ENCODE measurements at places on chromosomes 13 and 19. TPM values are rescaled to one million over a fixed set of nuclear protein-coding genes. Genes with fewer than 3 reads are reported as not detected.

Gene ZNF682
- total RNA-seq, result 14.2 TPM

Gene ONECUT3
- total RNA-seq, result not detected

Gene C19orf67
- total RNA-seq, result not detected

Gene PSG11
- not detected for total RNA-seq

Gene FBXO27
- total RNA-seq, result 6.4 TPM

Gene GTF2F2
- 17.6 TPM for total RNA-seq

Gene LILRB1
- total RNA-seq, result 0.54 TPM

Gene CCDC70
- total RNA-seq, result not detected

Gene CAPNS1
- 89.6 TPM for total RNA-seq

Gene NKPD1
- 0.54 TPM for total RNA-seq

Gene CLEC17A
- total RNA-seq, result not detected

Gene RNF113B
- not detected for total RNA-seq

Gene HCST
- not detected for total RNA-seq

Gene ZNF470
- 18.2 TPM for total RNA-seq

Gene SHANK1
- 19.3 TPM for total RNA-seq

Gene ZNF99
- total RNA-seq, result 0.91 TPM

Gene ZNF177
- total RNA-seq, result 12.6 TPM

Gene GFY
- not detected for total RNA-seq

Gene CDC16
- 72.0 TPM for total RNA-seq

Gene CASP14
- total RNA-seq, result not detected

Gene PROZ
- total RNA-seq, result not detected

Gene LHB
- total RNA-seq, result not detected

Gene DYRK1B
- total RNA-seq, result 20.1 TPM

Gene WDR88
- not detected for total RNA-seq

Gene FLT3LG
- 0.36 TPM for total RNA-seq

Gene PRKD2
- total RNA-seq, result 9.8 TPM

Gene ZNF420
- 44.1 TPM for total RNA-seq

Gene ZSWIM9
- total RNA-seq, result 2.9 TPM

Gene CFAP97D2
- not detected for total RNA-seq

Gene PGLYRP1
- total RNA-seq, result not detected

Gene LAIR1
- total RNA-seq, result 2.1 TPM

Gene RNF17
- total RNA-seq, result 0.09 TPM

Gene DPF1
- total RNA-seq, result 16.6 TPM

Gene GAMT
- 10.3 TPM for total RNA-seq
